Thymus (tissue), 14 donors: ENCODE measurements at places on chromosomes 4 and X.

- no peak overlapping the region for H3K4me3 ChIP-seq
- no peak overlapping the region for H3K27ac ChIP-seq
- no peak for DNase-seq
- H3K36me3 ChIP-seq, result no peaks in the 10 kb centered on the region
- H3K4me1 ChIP-seq, result no peaks in the 10 kb centered on the region
- no peaks in the 10 kb centered on the region for H3K27me3 ChIP-seq
Observed at GRCh38 chr4:177718514-177718913, 276.3 kb upstream of the AGA start.

DNA sequence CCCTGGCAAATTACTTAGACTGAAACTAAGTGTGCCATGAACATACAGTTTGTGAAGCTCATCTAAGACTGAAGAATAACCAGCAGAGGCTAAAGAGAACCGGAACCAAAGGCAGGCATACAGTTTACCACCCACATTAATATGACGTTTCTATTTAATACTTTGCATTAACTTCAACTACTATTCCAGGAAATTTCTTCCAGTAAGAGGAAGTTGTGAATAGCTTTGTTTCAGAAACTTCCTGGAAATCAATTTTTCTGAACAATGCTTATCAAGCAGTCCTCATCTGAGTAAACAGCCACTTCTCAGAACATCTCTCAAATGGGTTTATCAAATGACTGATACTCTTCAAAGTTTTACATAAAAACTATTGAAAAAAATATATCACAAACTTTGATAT lies 252.7 kb downstream of the OPHN1 start:
- H3K4me1 ChIP-seq, result no peaks in the 10 kb centered on the region
- H3K4me3 ChIP-seq, result no peak overlapping the region
- DNase-seq, result no peak
- no peak overlapping the region for H3K27ac ChIP-seq
- H3K36me3 ChIP-seq, result no peaks in the 10 kb centered on the region
- no peaks in the 10 kb centered on the region for H3K27me3 ChIP-seq

GRCh38 chrX:12327836-12328235 lies 189.6 kb downstream of the FRMPD4 start:
- H3K27me3 ChIP-seq, result no peaks in the 10 kb centered on the region
- H3K4me1 ChIP-seq, result no peaks in the 10 kb centered on the region
- no peak overlapping the region for H3K27ac ChIP-seq
- H3K36me3 ChIP-seq, result no peaks in the 10 kb centered on the region
- DNase-seq, result no peak

GRCh38 chrX:123924186-123924585 lies 37.3 kb upstream of the STAG2 start:
- no peak overlapping the region for H3K4me3 ChIP-seq
- no peaks in the 10 kb centered on the region for H3K27me3 ChIP-seq
- H3K27ac ChIP-seq, result no peak overlapping the region
- H3K4me1 ChIP-seq, result no peaks in the 10 kb centered on the region

- H3K27me3 ChIP-seq, result no peaks in the 10 kb centered on the region
- no peaks in the 10 kb centered on the region for H3K36me3 ChIP-seq
- H3K4me1 ChIP-seq, result no peaks in the 10 kb centered on the region
- no peak overlapping the region for H3K27ac ChIP-seq
- no peak for DNase-seq
Observed at GRCh38 chrX:74453178-74453577, 31.9 kb downstream of the SLC16A2 start.

- no peak for DNase-seq
- H3K4me1 ChIP-seq, result no peaks in the 10 kb centered on the region
- H3K36me3 ChIP-seq, result no peaks in the 10 kb centered on the region
Observed at GRCh38 chr4:158129694-158130093, 43.1 kb downstream of the GASK1B start.

DNA sequence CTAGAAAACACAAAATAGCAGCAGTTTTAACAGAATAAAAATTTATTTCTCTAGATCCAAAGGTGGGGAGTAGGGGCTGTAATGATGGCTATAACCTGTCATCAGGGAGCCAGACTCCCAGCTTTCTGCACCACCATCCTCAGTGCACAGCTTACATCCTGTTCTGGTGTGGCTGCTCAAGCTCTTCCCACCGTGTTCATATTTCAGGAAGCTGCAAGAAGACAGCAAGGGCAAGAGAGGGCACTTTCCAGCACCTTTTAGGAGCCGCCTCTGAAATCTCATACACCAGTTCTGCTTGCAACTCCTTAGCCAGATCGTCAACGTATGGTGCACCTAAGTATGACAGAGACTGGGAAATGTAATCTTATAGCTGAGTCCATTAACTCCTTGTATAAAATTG lies 253.7 kb downstream of the CENPC start:
- H3K4me3 ChIP-seq, result no peak overlapping the region
- no peak overlapping the region for H3K27ac ChIP-seq
- no peaks in the 10 kb centered on the region for H3K27me3 ChIP-seq
- no peaks in the 10 kb centered on the region for H3K4me1 ChIP-seq

- DNase-seq, result no peak
- no peaks in the 10 kb centered on the region for H3K27me3 ChIP-seq
- no peak overlapping the region for H3K27ac ChIP-seq
- no peaks in the 10 kb centered on the region for H3K4me1 ChIP-seq
Observed at GRCh38 chrX:78555401-78555980, 103.6 kb downstream of the RTL3 start.

- H3K36me3 ChIP-seq, result peaks cover 24% of the 10 kb centered on the region
- H3K27me3 ChIP-seq, result no peaks in the 10 kb centered on the region
- no peak for DNase-seq
- no peak overlapping the region for H3K27ac ChIP-seq
- H3K4me1 ChIP-seq, result no peaks in the 10 kb centered on the region
- no peak overlapping the region for H3K4me3 ChIP-seq
Observed at GRCh38 chr4:24570172-24570571, 14.2 kb downstream of the DHX15 start.

GRCh38 chrX:20969565-20969964 lies 404.7 kb upstream of the CNKSR2 start:
- no peaks in the 10 kb centered on the region for H3K27me3 ChIP-seq
- DNase-seq, result no peak
- no peaks in the 10 kb centered on the region for H3K36me3 ChIP-seq
- no peak overlapping the region for H3K4me3 ChIP-seq
- no peak overlapping the region for H3K27ac ChIP-seq
- H3K4me1 ChIP-seq, result no peaks in the 10 kb centered on the region

- no peak for DNase-seq
- H3K4me3 ChIP-seq, result no peak overlapping the region
- no peaks in the 10 kb centered on the region for H3K27me3 ChIP-seq
Observed at GRCh38 chr4:69951602-69952001, 13.9 kb downstream of the CSN2 start.
